ENCODE measurements at places on chromosomes 16 and 17.

DNA sequence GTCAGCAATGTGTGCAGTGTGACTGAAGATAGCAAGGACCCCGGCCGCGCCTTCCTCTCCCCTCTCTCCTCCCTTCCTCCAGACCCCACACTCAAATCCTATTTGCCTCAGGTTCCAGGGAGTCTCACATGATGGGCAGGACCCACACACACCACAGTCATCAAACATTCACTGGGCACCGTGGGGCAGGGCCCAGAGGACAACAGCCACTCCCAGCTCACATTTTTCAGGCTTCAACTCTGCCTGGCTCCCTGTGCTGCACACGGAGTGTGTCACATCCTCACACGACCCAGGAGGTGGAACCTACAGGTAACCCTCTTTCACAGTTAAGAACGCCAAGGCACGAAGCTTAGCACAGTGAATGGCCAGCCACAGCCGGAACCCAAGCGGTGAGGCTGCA is 30.5 kb downstream of the PEMT start:
- no peak for DNase-seq

- DNase-seq, result peak; percentile 38
Observed at GRCh38 chr17:7885367-7886226, 3.0 kb upstream of the CHD3 start.

DNA sequence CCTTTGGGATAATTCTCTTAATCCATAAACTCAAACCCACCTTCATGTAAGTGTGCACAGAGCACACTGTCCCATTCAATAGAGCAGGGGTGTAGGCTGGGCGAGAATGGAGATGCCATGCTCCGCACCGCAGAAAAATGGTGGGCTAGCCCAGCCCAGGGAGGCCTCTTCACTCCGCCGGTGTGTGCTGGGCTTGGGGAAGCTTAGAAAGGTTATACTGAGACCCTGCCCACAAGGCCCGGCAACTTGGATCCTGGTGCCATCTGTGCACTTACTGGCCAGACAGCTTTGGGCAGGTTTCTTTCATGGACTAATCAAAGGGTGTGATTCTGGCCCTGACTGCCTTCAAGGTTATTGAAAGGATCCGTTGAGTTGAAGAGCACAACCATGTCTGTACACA is 3.7 kb upstream of the STAT5A start:
- DNase-seq, result no peak

DNA sequence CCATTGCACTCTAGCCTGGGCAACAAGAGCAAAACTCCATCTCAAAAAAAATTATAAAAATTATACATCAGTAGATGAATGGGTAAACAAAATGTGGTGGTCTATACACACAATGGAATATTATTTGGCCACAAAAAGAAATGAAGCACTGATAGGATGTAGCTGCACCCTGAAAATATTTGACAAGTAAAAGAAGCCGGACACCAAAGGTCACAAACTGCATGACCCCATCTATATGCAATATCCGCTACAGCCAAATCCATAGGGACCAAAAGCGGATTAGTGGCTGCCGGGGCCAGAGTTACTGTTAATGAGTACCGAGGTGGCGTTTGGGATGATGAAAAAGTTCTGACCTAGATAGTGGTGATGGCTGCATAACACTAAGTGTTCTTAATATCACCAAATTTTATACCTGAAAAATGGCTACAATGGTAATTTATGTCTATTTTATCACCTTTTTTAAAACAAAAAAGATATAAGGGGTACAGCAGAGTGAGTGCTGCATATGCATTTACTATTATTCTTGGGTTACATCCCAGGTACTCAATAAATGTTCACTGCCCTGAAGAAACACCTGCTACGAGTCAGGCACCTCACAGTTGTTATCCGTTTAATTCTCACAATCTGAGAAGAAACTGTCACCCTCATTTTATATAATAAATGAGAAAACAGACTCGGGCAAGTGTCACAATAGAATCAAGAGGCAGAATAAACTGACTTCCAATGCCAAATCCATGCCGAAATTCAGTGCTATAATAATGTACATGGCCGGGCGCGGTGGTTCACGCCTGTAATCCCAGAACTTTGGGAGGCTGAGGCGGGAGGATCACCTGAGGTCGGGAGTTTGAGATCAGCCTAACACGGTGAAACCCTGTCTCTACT is 807 bp upstream of the HBQ1 start:
- DNase-seq, result no peak

- no peak for DNase-seq
Observed at GRCh38 chr16:799111-799947, 1.2 kb downstream of the GNG13 start.

- DNase-seq, result no peak
Observed at GRCh38 chr16:53949715-53950410, 245.9 kb downstream of the FTO start.

GRCh38 chr16:65318138-65318537 is 196.3 kb upstream of the CDH11 start:
- no peak for DNase-seq
